ENCODE measurements at places on chromosomes 12 and 14. TPM values are rescaled to one million over a fixed set of nuclear protein-coding genes. Genes with fewer than 3 reads are reported as not detected.

Gene KRT8
- not detected for total RNA-seq

Gene P2RX2
- not detected for total RNA-seq

Gene NAV3
- not detected for total RNA-seq

Gene KSR2
- total RNA-seq = not detected

Gene SLC10A1
- total RNA-seq = not detected

Gene MYF5
- not detected for total RNA-seq

Gene LTB4R2
- total RNA-seq = 20.8 TPM

Gene NXPH4
- 0.43 TPM for total RNA-seq

Gene PRIMA1
- not detected for total RNA-seq

Gene MFAP5
- total RNA-seq = not detected

Gene PSMA6
- total RNA-seq = 174 TPM

Gene RTL1
- total RNA-seq = not detected

Measured in activated naive CD4-positive, alpha-beta T cell treated with anti-CD3 and anti-CD28 coated beads, Interleukin-2, amount 10 ng/mL, durations not matched to agents 5 hours and 36 hours (primary cell).